Activated CD4-positive, alpha-beta T cell treated with anti-CD3 and anti-CD28 coated beads, Interleukin-2, amount 10 ng/mL, durations not matched to agents 24 days and 14 days (primary cell): ENCODE measurements at places on chromosomes 2 and 18. TPM values are rescaled to one million over a fixed set of nuclear protein-coding genes. Genes with fewer than 3 reads are reported as not detected.

ZSWIM2 gene
- not detected in 2 replicates for total RNA-seq

EMILIN1 gene
- total RNA-seq: 1.1 and 1.4 TPM in 2 replicates

DNA sequence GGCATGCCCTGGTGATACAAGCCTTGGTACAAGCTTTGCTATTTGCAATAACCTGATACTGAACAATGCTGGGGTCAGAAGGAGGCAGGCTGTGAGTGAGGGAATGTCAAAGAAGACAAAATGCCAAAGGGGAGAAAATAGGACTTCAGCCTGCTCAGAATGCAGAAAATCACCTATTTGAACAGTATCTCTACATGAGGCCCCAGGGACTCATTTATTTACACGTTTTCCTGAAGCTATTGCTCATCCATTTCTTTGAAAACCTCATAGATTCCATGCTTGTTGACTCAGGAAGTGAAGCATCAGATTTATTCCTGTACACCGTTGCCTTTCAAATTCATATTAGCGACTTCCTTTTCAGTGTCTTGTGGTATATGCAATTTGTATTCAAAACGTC is 69.4 kb upstream of the CBLN2 start:
- DNase-seq: no peak

- DNase-seq: no peak
Observed at GRCh38 chr2:26523750-26524149, 45.8 kb upstream of the OTOF start.

DNA sequence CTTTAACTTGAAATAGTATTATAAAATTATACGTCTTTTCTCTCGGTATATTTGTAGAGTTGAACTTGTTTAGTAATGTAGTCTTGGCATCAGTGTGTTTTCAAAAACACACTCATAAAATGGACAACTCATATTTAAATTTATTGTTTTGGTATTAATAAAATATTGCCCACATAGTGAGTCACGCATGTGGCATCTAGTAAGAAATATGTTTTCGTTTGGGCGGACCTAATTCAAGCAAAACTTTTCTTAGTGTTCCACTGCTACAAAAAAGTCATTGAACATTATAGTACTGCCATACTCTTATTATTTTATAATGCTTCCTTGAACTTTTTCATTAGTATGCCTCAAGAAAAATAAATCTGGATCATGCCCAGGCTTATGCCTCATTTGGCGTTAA is 31.1 kb upstream of the FAM237A start:
- no peak for DNase-seq

DNA sequence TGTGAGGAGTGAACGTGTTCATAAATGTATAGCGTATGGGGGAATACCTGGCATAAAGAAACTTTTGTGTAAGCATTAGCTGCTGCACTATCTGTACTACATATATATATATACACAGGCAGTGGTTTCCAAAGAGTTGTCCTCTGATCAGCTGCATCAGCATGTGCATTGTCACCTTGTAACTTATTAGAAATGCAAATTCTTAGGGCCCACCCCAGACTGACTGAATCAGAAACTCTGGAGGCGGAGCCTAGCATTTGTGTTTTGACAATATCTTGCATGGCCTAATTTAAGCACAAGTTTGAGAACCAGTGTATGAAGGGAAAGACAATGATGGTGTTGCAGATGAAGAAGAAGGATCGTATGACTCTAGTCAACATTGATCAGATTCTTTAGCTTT is 299.5 kb downstream of the CCDC102B start:
- DNase-seq: no peak

DNA sequence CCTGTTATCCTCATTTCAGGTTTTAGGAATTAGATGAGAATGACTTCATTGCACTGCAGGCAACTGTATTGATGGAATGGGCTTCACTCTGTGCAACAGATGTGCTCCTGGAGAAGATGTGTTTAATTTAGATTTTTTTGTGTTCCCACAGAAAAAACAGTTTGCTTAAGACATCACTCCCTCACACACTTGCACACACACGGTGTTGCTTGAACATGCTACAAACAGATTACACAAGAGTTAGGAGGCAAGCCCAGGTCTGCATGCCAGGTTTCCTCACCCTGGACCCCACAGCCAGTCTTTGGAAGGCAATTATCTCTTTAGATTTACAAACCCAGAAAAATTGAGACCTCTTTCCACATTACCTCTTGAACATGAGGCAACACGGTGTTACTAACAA is 93.7 kb upstream of the KLHL29 start:
- no peak for DNase-seq

GRCh38 chr2:226079671-226080181 is 680.2 kb downstream of the NYAP2 start:
- no peak for DNase-seq
